NCI-H774 (cell line): ENCODE measurements at places on chromosomes 1 and 21.

GRCh38 chr1:192906334-192906733 is 97.5 kb downstream of the RGS2 start:
- no peak for DNase-seq

DNA sequence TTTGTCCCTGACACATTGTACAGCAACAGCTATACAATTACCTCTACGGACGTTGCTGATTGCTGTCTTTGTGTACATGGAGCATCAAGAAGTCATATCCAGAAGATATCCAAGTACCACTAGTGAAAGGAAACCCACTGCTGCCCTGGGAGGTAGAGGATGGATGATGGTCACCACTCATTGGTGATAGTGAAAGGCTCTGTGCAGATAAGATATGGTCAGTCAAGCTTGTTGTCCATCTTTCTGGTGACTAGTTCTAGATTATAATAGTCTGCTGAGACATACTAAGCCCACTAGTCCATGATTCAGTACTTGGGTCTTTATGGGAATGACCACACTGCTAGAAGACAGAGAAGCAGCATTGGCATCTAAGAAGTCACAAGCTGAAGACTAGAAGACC is 30.3 kb downstream of the NIBAN1 start:
- DNase-seq, result no peak

DNA sequence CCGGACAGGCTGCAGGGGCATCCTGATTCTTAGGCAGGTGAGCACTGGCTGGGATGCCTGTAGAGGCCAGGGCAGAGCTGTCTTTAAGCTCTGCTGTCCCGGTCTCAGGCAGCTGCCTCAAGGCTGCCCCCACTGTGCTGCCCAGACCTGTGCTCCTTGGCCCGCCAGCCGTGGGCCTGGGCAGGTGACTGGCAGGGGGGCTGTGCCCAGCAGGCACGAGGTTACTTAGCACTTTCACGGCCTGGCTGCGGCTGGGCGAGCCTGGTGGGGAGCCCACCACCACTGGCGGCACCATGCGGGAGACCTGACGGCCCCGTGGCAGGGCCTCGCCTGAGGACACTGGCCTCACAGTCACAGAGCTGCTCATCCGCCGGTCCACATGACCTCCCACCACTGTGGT is 8.2 kb downstream of the CRYBG2 start:
- no peak for DNase-seq

DNA sequence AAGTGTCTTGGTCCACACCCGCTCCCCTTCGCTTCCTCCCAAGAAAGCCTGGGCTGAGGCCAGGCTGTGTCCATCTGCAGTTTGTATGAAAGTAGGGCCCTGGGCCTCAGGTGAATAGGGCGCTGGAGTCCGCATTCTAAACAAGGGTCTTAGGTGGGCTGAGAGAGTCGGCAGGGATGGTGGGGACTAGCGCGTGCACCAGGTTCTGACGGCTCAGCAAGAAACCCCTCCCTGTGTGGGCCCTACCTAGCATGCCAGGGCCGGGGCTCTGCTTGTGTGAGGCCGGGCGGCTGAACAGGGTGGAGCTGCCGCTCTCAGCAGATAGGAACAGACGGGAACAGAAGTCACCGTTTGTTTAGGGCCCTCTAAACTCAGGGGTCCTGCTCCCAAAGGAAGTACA is 1.7 kb downstream of the ACTRT2 start:
- no peak for DNase-seq

GRCh38 chr1:174874331-174875053 is 125.3 kb upstream of the CACYBP start:
- DNase-seq, result peak; percentile 29

GRCh38 chr1:199851439-199852140 is 175.9 kb upstream of the NR5A2 start:
- no peak for DNase-seq

- no peak for DNase-seq
These were observed 625.8 kb upstream of the ADGRL2 start for GRCh38 chr1:81174811-81175476.

DNA sequence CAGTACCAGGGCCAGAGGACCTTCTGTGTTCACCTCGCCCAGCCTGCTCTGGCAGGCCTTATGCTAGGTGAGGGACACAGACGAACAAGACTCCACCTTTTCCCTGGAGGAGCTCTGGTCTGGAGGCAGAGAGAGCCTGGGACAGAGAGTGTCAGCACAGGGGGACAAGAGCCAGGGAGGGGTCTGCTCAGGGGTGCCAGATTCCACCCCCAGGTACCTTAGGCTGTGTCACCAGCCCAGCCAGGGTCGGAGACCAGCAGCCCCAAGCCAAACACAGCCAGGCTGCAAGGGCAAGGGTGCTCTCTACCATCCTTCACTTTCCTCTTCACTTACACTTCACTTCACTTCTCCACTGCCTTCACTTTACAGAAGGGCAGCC is 4.3 kb upstream of the LRP8 start:
- DNase-seq, result no peak

DNA sequence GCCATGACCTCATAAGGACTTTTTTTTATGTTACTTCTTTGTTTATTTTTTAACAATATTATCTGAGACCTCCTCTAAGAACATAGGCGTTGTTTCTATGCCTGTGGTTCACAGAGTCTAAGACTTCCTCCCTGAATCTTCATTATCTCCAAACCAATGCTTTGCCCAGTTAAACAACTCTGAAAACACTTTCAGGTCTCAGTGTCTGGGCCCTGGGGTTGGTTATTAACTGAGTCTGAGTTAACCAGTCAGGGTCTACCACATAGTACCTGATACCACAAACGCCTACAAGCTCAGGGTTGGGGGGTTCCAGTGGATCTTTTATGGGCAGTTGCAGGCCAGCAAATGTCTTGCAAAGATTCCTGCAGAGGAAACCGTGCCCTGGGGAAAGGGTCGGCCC is 138.2 kb downstream of the AJAP1 start:
- no peak for DNase-seq

GRCh38 chr1:227707846-227708245 is 27.3 kb downstream of the JMJD4 start:
- DNase-seq, result no peak

DNA sequence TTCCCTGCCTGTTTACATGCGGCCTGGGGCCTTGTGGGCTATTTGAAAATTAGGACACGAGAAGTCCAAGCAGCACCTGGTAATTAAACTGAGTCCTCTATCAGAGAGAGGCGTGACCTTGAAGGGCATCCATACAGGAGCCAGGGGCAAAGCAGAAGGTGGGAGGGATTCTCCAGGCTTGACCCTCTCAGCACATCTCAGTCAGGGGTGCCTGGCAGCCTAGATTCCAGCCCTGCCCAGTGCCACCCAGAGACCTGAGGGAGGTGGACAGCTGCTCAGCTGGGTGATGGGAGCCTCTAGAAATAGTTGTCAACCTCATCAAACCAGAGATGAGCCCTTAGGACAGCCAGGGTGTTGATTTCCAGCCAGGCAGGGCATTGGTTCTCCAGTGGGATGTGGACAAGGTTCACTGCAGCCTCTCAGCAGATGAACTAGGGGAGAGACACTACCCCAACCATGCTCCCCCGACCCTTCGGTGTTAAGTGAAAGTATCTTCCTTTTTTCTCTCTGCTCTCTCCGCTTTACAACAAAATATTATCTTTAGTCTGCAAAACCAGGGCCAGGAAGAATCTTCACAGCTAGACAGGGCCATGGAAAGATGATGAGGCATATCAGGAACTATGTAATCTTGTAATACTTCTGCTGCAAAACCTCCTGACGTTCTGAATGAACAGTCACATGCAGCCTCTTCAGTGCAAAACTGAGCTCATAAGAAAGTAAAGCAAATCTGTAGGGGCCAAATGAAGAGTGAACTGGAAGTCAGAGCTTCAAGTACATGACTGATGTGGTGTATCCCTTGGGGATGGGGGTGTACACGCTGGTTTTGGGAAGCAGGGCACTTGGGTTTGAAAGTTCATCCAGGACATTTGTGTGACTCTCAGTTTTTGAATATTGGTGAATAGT is 35.9 kb upstream of the ATP5PO start:
- DNase-seq, result no peak

- no peak for DNase-seq
These were observed 872 bp downstream of the GPBP1L1 start for GRCh38 chr1:45685308-45686014.

- DNase-seq, result no peak
These were observed 2220.5 kb downstream of the NCAM2 start for GRCh38 chr21:23218667-23219066.

GRCh38 chr21:21740207-21740606 is 742.0 kb downstream of the NCAM2 start:
- DNase-seq, result no peak

DNA sequence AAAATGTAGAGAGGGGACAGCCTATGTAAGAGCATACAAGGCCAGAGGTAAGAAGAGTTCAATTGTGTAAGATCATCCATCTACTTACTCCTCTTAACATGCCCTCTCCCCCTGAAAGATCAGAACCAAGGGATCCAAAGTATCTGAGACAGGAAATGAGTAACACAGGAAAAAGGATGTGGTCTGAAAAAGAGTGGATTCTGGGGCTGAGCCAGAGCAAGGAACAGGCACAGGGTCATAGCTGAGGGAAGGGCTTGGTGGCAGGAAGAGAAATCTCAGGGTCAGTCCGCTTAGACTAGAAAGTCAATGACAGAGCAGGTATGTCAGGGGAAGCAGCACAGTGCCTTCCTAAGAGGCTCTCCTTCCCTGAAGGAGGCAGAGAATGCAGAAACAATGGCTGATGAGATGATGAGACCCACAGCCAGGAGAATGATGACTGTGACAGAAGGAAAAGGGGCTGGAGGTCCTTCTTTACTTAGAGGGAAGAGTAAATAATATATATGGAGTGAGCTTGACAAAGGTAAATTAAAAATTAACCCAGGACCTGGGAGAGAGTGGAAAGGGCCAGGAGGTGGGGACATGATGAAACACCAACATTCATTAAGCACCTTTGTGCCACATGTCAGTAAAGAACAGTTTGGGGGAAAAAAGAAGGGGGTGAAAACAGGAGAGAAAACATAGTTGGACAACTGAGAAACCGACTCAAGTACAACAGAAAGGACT is 26.2 kb upstream of the A3GALT2 start:
- DNase-seq, result no peak

DNA sequence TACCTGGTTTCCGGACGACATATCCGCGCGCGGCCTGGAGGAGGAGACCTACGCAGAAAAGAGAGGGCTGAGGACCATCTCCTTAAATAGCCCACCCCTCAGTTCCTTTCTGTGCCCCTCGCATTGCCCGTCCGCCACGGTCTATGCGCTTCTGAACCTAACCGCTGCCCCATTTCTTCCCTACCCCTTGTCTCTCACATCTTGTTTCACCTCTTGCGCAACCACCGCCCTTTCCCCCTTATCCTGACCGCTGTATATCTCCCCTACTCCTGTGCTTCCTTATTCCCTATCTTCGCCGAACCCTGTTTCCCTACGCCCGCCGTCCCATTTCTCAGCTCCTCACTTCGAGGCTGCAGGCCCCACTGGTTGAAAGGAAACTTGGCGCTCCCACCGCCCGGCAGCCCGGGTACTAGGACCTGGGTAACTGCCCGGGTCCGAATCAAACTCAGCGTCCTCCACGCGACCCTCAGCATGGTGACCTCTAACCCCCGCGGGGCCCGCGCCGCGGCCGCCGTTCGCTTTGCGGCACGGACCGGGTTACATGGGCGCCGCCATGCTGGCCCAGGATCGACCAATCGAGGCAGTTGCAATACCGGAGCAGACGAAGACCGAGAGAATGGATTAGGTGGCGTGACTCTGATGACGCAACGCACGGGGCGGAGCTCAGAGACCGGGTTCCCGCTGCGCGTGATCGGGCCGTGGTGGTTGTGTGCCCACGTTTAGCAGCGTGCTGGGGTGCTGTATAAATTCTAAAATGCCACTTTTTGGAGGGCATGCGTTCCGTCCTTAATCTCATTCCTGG is at the start of gene MRPS15:
TSS of gene MRPS15 (minus strand) at position 582 of the 802 bp plus-strand sequence. CDS start at position 473, 109 bp downstream.
- DNase-seq, result peak; percentile 98

- no peak for DNase-seq
These were observed 46.0 kb downstream of the GRHL3 start for GRCh38 chr1:24364975-24365678.

GRCh38 chr1:7103361-7103782 is 318.1 kb downstream of the CAMTA1 start:
- DNase-seq, result no peak

- no peak for DNase-seq
These were observed 549.9 kb downstream of the PLPP3 start for GRCh38 chr1:56029319-56030003.

DNA sequence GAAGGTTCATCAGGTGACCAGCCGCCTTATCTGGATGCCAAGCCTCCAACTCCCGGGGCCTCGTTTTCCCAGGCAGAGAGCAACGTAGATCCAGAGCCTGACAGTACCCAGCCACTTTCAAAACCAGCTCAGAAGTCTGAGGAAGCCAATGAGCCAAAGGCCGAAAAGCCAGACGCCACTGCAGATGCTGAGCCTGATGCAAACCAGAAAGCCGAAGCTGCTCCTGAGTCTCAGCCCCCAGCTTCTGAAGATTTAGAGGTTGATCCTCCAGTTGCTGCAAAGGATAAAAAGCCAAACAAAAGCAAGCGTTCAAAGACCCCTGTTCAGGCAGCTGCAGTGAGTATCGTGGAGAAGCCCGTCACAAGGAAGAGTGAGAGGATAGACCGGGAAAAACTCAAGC is 44.5 kb downstream of the ZBTB17 start:
- DNase-seq, result no peak

GRCh38 chr1:63671514-63671913 is 78.3 kb downstream of the PGM1 start:
- no peak for DNase-seq

DNA sequence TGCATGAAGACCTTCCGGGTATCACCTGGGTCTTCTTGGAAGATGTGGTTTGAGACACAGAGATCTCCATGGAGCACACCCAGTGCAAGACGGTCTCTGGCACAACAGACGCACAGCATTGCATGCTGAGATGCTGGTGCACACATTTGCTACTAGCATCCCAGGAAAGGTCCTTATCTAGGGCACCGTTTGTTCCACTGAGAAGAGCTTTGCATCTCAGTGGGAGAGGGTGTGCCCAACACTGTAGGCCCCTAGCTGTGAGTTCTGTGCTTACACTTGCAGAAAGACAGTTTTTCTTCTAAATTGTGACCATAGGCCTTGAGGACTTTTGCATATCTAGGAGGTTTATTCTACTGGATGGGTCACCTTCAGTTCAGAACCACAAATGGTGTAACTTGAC is 554.1 kb downstream of the MATN1 start:
- DNase-seq, result no peak

DNA sequence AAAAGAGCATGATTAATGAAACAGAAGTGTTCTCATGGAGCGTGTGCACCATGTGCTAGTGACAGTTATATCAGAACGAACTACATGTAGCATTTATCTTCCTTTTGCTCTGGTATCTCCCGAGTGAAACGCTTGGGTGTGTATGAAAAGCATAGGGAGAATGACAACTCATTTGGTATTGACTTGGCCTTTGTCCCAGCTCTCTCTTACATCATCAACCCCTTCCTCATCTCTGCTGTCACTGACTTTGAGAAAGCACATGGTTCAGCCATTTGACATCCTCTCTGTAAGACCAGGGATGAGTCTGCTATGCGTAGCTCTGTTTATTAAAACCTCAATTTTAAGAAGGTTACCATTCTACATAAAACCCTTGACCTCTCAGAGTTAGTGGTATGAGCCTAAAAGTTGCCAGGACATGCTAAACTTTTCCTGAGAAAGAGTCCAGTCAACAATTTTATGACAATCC is 201.0 kb downstream of the NRIP1 start:
- DNase-seq, result no peak

- no peak for DNase-seq
These were observed 36.0 kb downstream of the NUAK2 start for GRCh38 chr1:205285381-205286101.

GRCh38 chr1:204320382-204320804 is 39.3 kb downstream of the PLEKHA6 start:
- no peak for DNase-seq

GRCh38 chr1:169048043-169048442 is 58.4 kb upstream of the ATP1B1 start:
- DNase-seq, result no peak
